Pericardium fibroblast (primary cell): ENCODE measurements at places on chromosomes 7 and 10. TPM values are rescaled to one million over a fixed set of nuclear protein-coding genes. Genes with fewer than 3 reads are reported as not detected.

Gene PPP1R9A
- 0.23 and 0.51 TPM in 2 replicates for total RNA-seq

Gene NYAP1
- 2.6 and 3.4 TPM in 2 replicates for total RNA-seq

Gene MBL2
- total RNA-seq: not detected in 2 replicates

Gene LRGUK
- total RNA-seq: under 0.01 TPM in 2 replicates

Gene HOXA9
- total RNA-seq: 4.0 TPM in 1 of 2 replicates, not detected in the other

Gene NEUROG3
- total RNA-seq: not detected in 2 replicates

Gene TMEM248
- 91.2 and 127 TPM in 2 replicates for total RNA-seq

Gene RNF32
- 0.77 and 3.2 TPM in 2 replicates for total RNA-seq

Gene GHRHR
- not detected in 2 replicates for total RNA-seq

Gene BICC1
- 38.8 and 99.4 TPM in 2 replicates for total RNA-seq

Gene FBXL13
- 0.93 and 3.0 TPM in 2 replicates for total RNA-seq

Gene ACTL6B
- not detected in 2 replicates for total RNA-seq

Gene ZFYVE27
- 10.0 and 15.4 TPM in 2 replicates for total RNA-seq

Gene PITX3
- total RNA-seq: 0.17 and 1.5 TPM in 2 replicates

Gene AKR1E2
- total RNA-seq: 2.9 and 3.0 TPM in 2 replicates

Gene LLCFC1
- total RNA-seq: not detected in 2 replicates

Gene TMEM196
- 0.34 and 1.5 TPM in 2 replicates for total RNA-seq

Gene INHBA
- 2.6 and 12.3 TPM in 2 replicates for total RNA-seq

Gene COL13A1
- total RNA-seq: 3.3 and 4.9 TPM in 2 replicates

Gene LRIT1
- not detected in 2 replicates for total RNA-seq

Gene AKR1C4
- total RNA-seq: not detected in 2 replicates
